Thymus (tissue), 14 donors: ENCODE measurements at places on chromosomes 12 and 14. TPM values are rescaled to one million over a fixed set of nuclear protein-coding genes. Genes with fewer than 3 reads are reported as not detected.

The STYK1 gene
- 0.62 TPM for polyA plus RNA-seq

The CYP46A1 gene
- 0.62 TPM for polyA plus RNA-seq

The EPYC gene
- polyA plus RNA-seq = 0.25 TPM

The ORMDL2 gene
- polyA plus RNA-seq = 36.3 TPM

The GYS2 gene
- polyA plus RNA-seq = 0.14 TPM
